SJSA1 (cell line): ENCODE measurements at places on chromosomes 6 and 20. TPM values are rescaled to one million over a fixed set of nuclear protein-coding genes. Genes with fewer than 3 reads are reported as not detected.

The CLVS2 gene
- total RNA-seq: not detected in 2 replicates

The COL19A1 gene
- not detected in 2 replicates for total RNA-seq

The TRAPPC3L gene
- total RNA-seq: 0.06 TPM in 1 of 2 replicates, not detected in the other

The OR2H2 gene
- total RNA-seq: not detected in 2 replicates

The GGT7 gene
- total RNA-seq: 1.5 and 3.9 TPM in 2 replicates

- H3K4me1 ChIP-seq: no peaks in the 10 kb centered on the region
- H3K4me3 ChIP-seq: no peak overlapping the region
- no peak for DNase-seq
- H3K36me3 ChIP-seq: no peaks in the 10 kb centered on the region
- no peaks in the 10 kb centered on the region for H3K27me3 ChIP-seq
These were observed 6.8 kb upstream of the EZR start for GRCh38 chr6:158825951-158826306.

DNA sequence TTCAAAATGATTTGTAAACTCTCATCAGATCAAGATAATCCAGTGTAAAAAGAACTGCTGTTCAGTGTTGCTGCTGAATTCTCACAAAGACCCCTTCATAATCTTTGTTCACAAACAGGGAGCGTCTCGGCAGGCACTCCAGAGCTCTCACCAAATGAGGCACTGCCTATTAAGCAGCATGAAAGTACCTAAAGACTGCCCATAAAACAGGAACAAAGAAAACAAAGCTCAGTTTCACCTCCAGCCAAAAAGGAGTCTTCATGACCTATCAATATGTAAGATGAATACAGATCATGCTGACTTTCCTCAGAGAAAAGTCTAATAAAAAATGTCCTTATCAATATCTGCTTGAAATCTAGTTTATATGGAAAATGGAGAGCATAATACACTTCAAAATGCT lies 41.8 kb downstream of the GPR63 start:
- no peaks in the 10 kb centered on the region for H3K4me1 ChIP-seq
- no peaks in the 10 kb centered on the region for H3K27me3 ChIP-seq
- H3K4me3 ChIP-seq: no peak overlapping the region

GRCh38 chr6:3987053-3987452 lies 91.9 kb downstream of the FAM217A start:
- peaks cover 4% of the 10 kb centered on the region for H3K4me1 ChIP-seq
- DNase-seq: no peak
- no peaks in the 10 kb centered on the region for H3K36me3 ChIP-seq

- H3K27ac ChIP-seq: no peak overlapping the region
- no peak overlapping the region for H3K4me3 ChIP-seq
- H3K4me1 ChIP-seq: 0 out of 2 replicates have a peak, but pooled peaks cover 5% of the 10 kb centered on the region
These were observed 14.9 kb upstream of the MATN4 start for GRCh38 chr20:45322952-45323383.

DNA sequence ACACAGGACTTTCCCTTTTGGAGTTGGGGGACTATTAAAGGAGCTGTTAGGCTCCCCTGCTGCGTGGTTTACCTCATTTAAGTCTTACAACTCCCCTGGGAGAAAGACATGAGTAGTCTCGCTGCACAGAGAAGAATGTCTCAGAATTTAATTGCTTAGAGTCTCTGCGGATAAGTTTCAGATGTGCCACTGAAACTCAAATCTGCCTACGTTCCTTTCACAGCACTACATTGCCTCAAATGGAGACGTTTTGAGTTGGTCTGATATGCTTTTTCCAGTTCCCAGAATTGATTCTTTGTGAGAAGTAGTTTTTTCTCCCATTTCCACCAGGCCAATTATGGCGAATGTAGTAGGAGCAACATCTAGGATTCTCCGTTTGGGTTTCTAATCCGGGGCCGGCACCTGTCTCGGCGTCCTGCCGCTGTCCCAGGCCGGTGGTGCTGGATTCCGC lies 532 bp upstream of the SLC35F1 start:
- H3K4me3 ChIP-seq: peak overlapping the region; percentile 33; the same call in 1 of the 2 replicates
- no peak overlapping the region for H3K27ac ChIP-seq
- H3K4me1 ChIP-seq: peaks cover 12% of the 10 kb centered on the region
- peaks cover 59% of the 10 kb centered on the region for H3K27me3 ChIP-seq
- no peaks in the 10 kb centered on the region for H3K36me3 ChIP-seq

DNA sequence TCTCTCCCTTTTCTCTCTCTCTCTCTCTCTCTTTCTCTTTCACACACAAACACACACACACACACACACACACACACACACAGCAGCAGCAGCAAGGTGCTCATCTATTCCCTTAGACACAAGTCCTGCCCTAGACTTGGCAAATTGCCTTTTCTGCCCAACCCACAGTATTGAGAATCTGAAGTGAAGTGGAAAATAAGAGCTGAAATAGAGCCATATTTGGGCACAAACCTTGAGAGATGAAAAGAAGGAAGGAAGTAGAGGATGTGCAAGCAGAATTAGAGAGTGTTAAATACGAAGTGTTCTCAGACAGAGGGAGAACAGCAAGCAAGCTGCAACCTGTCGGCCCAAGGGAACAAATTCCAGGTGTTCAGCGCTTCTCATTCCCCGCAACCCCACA lies 557.5 kb upstream of the NOX3 start:
- no peak for DNase-seq
- H3K4me3 ChIP-seq: no peak overlapping the region
- H3K27ac ChIP-seq: no peak overlapping the region
- H3K36me3 ChIP-seq: no peaks in the 10 kb centered on the region

DNA sequence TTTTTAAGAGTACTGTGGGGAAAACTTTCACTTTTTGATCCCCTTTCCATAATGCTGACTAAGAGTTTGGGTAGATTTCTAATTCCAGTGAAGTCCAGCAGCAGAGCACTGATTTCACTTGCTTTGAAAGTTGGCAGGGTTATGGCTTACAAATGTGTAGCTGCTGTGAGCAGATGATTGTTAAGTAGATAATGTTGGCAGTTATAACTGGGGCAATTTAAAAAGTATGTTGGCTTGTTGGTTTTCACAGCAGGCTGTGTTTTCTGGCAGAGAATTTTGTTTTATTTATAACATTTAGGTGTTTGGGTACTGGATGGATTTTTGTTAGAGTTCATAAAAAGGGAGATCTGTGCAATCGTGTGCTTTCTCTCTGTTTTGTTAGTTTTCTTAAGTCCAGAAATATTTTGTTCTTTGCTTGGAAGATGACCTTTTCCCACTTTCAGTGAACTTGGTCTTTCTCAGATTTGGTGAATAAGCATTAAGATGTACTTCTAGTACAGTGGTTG lies 31.4 kb downstream of the AFDN start:
- peak; percentile 42 for DNase-seq
- H3K27ac ChIP-seq: peak overlapping the region; percentile 96
- peaks cover 45% of the 10 kb centered on the region for H3K4me1 ChIP-seq
- H3K36me3 ChIP-seq: no peaks in the 10 kb centered on the region

GRCh38 chr6:169838346-169839028 lies 87.1 kb downstream of the ERMARD start:
- no peak for DNase-seq
- no peak overlapping the region for H3K27ac ChIP-seq
- H3K36me3 ChIP-seq: no peaks in the 10 kb centered on the region
- no peak overlapping the region for H3K4me3 ChIP-seq
- H3K27me3 ChIP-seq: no peaks in the 10 kb centered on the region

DNA sequence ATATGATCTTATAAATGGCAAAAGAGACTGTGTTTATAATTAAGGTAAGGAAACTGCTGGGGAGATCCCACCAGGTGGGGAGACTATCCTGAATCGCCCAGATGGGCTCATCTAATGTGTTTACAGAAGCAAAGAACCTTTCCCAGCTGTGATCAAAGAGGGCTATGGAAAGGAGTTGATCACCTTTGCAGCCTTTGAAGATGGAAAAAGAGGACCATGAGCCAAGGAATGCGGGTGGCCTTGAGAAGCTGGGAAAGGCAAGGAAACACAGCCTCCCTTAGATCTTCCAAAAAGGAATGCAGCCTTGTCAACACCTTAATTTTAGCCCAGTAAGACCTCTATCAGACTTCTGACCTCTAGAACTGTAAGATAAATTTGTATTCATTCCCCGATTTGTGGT lies 66.5 kb upstream of the ADGRG6 start:
- H3K27me3 ChIP-seq: no peaks in the 10 kb centered on the region; the same call in 1 of the 2 replicates
- H3K4me1 ChIP-seq: no peaks in the 10 kb centered on the region
- H3K36me3 ChIP-seq: no peaks in the 10 kb centered on the region
- no peak for DNase-seq
- H3K4me3 ChIP-seq: no peak overlapping the region

GRCh38 chr6:43666196-43666920 lies 21.2 kb downstream of the MRPS18A start:
- H3K4me1 ChIP-seq: peaks cover 7% of the 10 kb centered on the region
- no peak for DNase-seq
- H3K36me3 ChIP-seq: peaks cover 8% of the 10 kb centered on the region
- no peak overlapping the region for H3K4me3 ChIP-seq
- H3K27me3 ChIP-seq: no peaks in the 10 kb centered on the region

DNA sequence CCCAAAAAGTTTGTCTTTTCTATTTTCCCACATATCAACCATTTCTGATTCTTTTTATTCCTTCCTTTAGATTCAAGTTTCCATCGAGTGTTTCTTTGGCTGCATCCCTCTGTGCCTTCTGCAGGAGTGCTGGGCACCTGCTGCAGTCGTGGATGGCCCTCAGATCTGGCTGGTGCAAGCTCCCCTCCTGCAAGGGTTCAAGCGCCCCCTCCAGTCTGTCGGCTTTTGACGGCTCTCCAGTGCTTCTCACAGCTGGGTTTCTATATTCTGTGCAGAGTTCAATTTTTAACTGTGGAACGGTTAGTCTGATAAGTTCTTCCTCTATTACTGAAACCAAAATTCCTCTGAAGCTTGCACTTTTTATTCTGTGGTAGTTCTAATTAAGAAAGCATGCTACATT lies 132.1 kb downstream of the HUS1B start:
- H3K27me3 ChIP-seq: no peaks in the 10 kb centered on the region
- no peaks in the 10 kb centered on the region for H3K4me1 ChIP-seq
- no peak for DNase-seq
- H3K4me3 ChIP-seq: no peak overlapping the region

DNA sequence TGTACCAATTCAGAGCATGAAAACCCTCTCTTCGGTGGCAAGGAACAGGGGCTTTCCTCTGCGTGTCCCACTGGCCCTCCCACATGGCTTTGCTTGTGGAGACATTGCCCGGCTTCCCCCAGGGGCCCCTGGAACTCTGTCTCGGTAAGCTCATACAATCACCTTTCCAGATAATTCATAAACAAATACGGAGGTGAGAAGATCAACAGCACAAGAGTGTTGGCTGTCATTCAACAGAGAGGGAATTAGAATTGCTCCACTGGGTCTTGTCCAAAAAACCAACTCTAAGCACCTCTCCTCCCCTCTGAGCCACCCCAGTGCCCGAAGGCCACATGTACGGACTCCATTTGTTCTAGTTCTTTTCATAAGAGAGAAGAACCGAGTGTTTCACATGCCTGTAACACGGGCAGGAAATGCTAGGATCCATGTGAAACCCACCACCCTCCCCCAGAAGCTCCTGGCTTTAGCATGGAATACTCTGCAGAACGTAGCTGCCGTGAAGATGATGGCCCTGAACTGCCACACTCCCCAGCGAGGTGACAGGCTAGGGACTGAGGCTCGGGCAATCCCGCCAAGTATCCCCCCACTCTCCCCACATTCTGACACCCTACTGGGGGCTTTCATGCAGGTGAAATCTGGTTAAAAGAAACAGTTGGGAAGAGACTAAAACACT lies 24.6 kb upstream of the FOXC1 start:
- H3K36me3 ChIP-seq: no peaks in the 10 kb centered on the region
- H3K4me1 ChIP-seq: no peaks in the 10 kb centered on the region
- DNase-seq: peak; percentile 19
- no peak overlapping the region for H3K4me3 ChIP-seq

- no peak overlapping the region for H3K27ac ChIP-seq
- no peak overlapping the region for H3K4me3 ChIP-seq
- H3K4me1 ChIP-seq: no peaks in the 10 kb centered on the region
- H3K27me3 ChIP-seq: no peaks in the 10 kb centered on the region
- H3K36me3 ChIP-seq: no peaks in the 10 kb centered on the region
- DNase-seq: no peak
These were observed 21.9 kb upstream of the CCN6 start for GRCh38 chr6:112031960-112032359.

DNA sequence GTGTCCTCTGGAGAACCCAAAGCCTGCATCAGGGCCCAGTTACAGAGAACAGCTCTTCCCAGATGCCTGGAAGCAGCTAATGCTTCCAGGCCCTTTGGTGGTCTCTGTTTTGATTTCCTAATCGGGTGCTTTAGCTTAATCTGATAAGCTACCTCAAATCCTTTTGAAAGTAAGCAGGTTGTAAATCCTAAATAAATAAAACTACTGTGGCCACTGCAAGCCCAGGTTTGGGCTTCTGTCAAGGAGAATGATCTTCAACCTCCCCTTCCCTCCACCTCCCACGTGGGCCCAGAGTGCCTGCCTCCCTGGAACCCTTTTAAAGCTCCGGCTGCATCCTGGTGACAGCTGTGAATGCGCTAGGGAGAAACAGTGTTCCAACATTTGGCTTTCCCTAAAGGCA lies 25.2 kb upstream of the FYN start:
- peaks cover 20% of the 10 kb centered on the region for H3K4me1 ChIP-seq
- no peaks in the 10 kb centered on the region for H3K36me3 ChIP-seq
- H3K27ac ChIP-seq: no peak overlapping the region
- no peak overlapping the region for H3K4me3 ChIP-seq
- DNase-seq: no peak

DNA sequence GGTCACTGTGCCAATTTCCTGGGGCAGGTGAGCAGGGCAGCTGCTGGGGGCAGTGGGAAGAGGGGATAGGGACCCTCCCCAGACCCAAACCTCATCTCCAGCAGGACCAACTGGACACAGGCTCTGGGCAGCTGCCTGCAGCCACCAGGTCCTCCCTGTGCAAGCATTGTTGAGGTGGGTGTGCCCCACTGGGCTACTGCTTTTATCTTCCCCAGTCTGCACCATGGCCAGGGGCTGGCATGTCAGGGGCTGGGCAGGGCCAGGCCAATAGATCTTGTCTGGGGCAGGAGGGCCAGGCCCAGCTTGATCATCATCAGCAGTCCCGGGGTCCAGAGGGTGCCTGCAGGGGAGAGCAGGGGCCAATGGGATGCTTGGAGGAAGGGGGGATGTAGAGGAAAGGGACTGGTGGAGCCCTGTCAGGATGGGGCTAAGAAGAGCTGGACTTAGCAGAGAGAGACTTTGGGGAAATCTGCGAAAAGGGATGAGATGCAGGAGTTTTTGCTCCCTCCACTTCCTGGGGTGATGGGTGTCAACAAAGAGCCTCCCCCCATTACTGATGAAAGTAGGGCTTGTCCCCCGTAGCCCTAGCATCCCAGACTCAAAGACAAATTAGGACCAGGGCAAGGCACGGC lies 5.7 kb downstream of the EBF4 start:
- H3K4me1 ChIP-seq: peaks cover 5% of the 10 kb centered on the region
- H3K27ac ChIP-seq: no peak overlapping the region
- H3K36me3 ChIP-seq: no peaks in the 10 kb centered on the region

DNA sequence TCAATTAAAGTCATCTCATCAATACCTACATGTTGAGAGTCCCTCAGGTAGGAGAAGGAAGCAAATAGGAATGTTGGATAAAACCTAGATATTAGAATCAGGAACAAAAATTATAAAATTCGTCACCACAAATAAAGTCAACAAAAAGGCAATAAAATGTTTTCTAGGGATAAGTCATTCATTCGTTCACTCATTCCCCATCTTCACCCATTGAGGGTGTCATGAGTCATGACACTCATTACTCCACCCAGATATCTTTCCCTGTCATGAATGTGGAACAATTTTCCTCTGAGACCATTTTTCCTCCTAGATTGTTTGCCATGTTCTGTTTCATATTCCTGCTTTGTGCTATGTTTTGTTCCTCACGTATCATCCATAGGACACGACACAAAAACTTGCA lies 50.9 kb upstream of the OLIG3 start:
- no peaks in the 10 kb centered on the region; the same call in 1 of the 2 replicates for H3K27me3 ChIP-seq
- H3K36me3 ChIP-seq: no peaks in the 10 kb centered on the region
- no peak for DNase-seq
- no peak overlapping the region for H3K4me3 ChIP-seq
- no peaks in the 10 kb centered on the region for H3K4me1 ChIP-seq
